ENCODE measurements at places on chromosomes 2 and 18.

DNA sequence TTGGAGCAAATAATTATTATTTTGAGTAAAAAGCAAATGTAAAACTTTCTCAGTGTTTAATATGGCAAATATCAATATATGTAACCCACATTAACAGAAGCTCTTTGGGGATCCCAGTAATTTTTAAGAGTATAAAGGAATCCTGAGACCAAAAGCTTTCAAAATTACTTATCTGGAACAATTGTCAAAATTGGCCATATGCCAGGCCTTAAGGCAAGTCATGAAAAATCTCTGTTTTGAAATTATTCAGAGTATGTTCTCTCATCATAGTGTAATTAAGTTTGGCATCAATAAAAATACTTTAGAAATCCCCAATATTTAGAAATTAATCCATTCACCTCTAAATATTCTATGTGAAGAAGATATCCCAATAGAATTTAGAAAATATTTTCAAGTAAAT, 225.3 kb upstream of the ARL4C start:
- no peak for DNase-seq

- no peak for DNase-seq
Observed at GRCh38 chr2:197073701-197074433, 147.4 kb upstream of the PGAP1 start.

DNA sequence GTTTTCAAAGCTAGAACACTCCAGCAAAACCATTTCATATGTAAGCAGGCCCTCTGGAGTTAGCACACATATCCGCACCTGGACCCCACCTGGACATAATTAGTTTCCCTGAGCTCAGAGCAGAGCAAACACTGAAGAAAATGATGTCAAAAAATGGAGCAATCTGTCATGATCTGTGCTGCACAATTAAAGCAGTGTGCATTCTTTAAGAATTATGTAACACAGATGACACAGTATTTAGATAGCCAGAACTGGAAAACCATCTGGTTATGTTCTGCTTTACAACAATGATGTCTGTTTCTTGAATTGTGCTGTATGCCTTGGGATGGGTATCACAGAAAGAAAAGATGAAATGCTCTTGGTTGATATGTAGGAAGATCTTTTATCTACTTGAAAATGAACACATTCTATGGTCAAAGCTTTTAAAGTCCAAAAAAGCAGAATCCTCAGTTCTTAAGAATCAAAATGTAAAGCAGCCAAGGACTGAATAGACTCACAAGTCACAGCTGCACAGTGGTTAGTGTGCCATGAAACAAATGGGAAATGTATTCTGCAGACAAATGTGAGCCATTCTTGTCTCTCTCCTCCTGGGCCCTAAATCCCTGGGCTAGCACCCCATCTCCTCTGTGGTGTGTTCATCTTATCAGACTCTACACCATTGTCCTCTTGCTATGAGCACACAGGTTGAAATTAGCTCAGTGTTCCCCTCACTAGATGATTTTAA, 36.8 kb downstream of the HRH4 start:
- DNase-seq: no peak

GRCh38 chr2:36466135-36466534, 110.6 kb downstream of the CRIM1 start:
- DNase-seq: no peak

DNA sequence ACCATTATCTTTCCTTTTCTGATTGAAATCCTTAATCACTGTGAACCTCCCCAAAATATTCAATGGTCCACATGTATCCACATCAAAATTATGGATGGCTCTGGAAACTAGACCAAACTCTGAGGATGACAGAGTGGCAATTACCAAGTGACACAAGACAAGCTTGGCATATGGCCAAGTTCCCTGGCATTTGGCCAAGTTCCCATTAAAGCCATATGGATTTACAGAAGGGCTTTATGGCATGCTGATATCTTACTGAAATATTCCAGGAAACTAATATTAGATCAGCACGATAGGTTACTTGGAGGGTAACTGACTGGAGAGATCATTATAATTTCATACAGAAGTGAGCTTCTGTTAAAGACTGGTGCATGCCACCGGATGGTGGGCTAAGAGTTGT, 21.9 kb upstream of the CERS6 start:
- DNase-seq: peak; percentile 29

GRCh38 chr18:78773303-78773755, 206.3 kb upstream of the SALL3 start:
- no peak for DNase-seq

DNA sequence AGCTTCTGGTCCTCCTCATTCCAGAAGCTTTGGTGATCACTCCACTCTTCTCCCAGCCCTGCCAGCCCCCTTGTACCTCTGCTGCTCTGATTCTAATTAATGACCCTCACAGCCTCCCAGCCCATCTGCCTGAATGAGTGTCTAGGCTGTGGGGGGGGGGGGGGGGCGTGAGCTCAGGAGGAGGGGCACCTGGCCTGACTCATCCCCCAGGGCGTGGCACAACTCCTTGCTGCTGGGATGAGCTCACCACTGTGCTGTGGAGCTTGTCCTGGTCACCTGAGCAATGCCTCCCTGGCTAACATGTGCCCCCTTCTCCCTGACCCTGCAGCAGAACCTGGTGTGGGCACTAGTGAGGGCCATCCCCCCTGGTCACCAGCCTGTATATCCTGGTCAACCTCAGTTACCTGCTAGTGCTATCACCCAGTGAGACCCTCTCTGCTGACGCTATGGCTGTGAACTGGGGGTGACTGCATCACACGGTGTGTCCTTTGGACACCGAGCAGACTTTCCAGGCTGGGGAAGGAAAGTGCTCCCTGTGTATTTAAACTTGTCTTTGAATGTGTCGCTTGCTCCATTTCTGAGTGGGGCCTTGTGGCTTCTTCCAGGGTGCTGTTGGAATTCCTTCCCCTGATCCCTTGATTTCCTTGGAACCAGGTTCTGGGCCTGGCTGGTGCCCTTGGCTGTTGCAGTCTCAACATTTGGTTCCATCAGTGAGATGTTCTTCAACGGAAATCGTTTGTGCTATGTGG, 41.5 kb upstream of the PUM2 start:
- no peak for DNase-seq

DNA sequence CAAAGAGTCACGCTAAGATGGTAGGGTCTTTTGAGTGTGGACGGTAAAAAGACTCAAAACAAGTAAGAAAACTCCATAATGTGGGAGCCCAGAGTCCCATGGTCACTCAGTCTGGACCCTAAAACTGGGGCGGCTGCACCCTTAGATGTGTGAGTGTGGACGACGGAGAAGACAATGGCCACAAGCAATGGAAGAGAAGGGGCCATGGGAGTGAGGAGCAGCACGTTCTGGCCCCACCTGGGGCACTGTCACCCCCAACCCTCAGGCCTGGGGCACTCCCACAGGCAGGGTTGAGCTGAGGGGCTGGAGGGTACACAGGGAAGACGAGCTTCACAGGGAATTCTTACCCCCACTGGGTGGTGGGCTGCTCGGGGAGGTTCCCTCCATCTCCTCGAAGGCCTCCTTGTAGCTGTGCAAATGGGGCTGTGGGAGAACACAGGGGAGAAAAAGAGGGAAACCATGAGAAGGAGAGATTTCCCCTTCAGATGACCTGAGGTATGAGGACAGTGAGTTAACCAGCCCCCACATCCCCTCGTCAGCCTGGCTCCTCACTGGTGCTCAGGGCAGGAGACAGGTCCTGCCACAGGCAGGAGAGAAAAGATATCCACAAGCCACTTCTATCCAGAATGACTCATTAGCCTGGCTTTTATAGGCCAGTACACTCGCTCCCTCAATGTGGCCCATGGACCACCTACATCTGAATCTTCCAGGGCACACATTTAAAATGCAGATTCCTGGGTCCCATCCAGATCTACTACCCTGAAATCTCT, 167.9 kb downstream of the TNS1 start:
- DNase-seq: no peak

GRCh38 chr2:54675738-54676137, 47.7 kb upstream of the EML6 start:
- DNase-seq: no peak

DNA sequence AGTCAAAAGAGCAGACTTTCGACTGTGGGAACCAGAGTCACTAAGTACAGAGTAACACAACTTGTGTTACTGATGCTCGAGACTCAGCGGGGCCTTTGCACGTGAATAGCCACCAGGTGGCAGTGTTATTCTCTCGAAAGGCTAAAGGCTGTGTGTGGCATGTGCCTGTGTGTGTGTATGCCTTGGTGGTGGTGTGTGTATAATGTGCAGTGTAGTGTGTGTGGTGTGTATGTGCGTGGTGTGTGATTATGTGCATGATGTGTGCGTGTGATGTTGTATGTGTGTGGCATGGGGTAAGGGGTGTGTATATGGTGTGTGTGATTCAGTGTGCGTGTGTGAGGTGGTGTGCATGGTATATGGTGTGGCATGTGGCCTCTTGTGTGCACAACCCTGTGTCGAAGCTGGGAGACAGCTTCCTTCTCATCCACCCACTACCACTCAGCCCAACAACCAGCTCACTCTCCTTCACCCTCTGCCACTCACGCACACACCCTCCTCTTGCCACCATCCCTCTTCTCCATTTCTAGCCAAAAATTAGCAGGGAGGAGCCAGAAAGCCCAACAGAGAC, 83.0 kb upstream of the ZNF532 start:
- peak; percentile 66 for DNase-seq

DNA sequence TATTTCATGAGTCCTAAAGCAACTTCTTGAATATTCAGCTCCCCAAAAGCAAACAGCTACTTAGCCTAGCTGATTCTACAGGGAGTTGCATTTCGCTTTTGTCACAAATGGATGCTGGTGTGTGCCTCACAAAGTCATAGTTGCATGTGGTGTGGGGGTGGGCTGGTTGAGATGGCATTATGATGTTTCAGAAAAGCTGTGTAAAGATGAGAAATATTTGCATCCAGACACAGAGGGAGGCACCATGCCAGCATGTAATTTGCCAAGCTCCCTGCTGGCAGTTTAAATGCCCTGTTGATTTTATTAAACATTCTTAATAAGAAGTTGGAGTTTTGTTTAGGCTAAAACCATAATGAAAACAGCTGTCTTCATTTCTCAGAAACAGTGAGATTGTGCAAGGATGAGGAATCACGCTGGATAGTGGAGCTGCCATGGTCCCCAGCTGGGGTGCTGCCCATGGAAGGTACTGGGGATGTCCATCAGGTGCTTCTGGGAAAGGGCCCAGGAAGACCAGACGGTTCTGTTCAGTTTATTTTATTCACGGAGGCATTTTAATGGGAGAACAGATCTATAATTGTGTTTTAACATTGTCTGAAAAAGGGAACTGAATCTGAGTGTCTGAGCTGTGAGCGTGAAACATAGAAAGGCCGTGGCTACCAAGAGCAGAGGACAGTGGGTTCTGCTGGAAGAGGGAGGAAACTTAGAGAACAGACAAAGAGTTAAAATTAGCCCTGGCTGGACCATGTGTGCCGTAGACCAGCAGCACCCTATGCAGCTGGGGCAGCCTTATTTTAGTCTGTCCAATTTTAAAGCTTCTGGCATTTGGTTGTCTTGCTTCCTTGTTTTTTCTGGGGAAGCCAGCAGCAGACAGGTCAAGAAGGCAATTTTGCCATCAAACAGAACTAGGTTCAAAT, 177.1 kb downstream of the FAM210A start:
- no peak for DNase-seq

GRCh38 chr18:76657911-76658470, 162.9 kb upstream of the ZNF516 start:
- no peak for DNase-seq

DNA sequence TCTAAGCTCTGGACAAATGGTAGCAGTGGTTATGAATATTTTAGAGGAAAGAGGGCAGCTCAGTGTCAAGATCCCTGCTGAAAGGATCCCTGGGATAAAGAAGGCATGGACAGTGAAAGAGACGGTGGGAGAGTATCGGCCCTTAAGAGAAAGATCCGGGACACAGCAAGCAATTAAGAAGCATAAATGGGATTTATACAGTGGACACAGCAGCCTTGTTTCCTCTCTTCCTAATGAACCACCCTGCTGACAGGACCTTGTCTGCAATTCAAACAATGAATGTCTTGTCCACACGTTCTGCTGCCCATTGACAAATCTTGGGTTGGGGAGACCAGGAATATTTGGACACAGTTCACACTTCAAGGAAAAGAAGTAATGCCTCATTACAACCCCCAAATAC, 16.5 kb downstream of the CPLX4 start:
- no peak for DNase-seq

GRCh38 chr18:55226044-55226443, 266.8 kb upstream of the CCDC68 start:
- DNase-seq: no peak

DNA sequence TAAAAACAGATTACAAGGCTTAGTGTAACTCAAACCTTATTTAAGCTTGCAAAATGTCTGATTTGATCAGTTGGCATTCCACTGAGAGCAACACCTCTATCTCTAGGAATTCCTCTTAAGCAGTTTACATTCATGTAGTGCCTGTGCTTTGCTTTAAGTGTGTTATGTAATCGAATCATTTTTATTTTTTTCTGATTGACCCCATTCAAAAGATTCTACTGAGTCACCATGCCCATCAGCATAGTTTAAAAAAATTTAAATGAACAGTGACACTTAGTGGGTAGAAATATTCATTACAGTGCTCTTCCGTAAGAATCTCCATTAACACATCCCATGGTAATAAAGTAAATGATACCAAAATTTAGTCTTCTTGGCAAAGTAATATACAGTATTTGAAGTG, 67.8 kb upstream of the SLC4A10 start:
- no peak for DNase-seq

- no peak for DNase-seq
Observed at GRCh38 chr2:36800381-36800780, 103.9 kb downstream of the VIT start.

DNA sequence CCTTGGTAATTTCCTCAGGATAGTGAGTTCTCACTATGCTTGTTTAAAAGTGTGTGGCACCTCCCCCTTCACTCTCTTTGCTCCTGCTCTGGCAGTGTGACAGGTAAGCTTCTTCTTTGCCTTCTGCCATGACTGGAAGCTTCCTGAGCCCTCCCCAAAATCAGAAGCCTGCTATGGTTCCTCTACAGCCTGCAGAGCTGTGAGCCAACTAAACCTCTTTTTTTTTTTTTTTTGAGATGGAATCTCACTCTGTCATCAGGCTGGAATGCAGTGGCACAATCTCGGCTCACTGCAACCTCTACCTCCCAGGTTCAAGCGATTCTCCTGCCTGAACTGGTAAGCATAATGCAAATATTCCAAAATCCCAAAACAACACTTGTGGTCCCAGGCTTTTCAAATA, 80.0 kb downstream of the SOWAHC start:
- DNase-seq: no peak

GRCh38 chr18:24811950-24812681, 351.7 kb downstream of the HRH4 start:
- no peak for DNase-seq

DNA sequence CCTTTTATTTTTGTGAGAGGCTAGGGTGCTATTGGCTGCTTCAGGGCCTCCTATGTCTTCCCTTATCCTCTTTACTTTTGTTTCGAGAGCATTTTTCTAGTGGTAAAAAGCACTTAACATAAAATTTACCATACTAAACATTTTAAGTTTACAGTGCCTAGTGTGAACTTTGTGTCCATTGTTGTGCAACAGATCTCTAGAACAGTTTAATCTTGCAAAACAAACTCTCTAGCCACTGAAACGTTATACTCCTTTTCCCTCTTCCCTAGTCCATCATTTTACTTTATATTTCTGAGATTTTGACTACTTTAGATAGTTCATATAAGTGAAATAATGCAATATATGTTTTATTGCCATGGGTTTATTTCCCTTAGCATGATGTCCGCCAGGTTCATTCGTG, 580.6 kb downstream of the THSD7B start:
- DNase-seq: no peak

- DNase-seq: no peak
Observed at GRCh38 chr18:50622865-50623393, 63.0 kb downstream of the MAPK4 start.
